ENCODE measurements at places on chromosomes 2 and 18.
A peak's percentile ranks its signal among the peaks of the same experiment; 100 is the strongest.

GRCh38 chr18:44689736-44690135 is 9.0 kb downstream of the SETBP1 start:
- DNase-seq: no peak

DNA sequence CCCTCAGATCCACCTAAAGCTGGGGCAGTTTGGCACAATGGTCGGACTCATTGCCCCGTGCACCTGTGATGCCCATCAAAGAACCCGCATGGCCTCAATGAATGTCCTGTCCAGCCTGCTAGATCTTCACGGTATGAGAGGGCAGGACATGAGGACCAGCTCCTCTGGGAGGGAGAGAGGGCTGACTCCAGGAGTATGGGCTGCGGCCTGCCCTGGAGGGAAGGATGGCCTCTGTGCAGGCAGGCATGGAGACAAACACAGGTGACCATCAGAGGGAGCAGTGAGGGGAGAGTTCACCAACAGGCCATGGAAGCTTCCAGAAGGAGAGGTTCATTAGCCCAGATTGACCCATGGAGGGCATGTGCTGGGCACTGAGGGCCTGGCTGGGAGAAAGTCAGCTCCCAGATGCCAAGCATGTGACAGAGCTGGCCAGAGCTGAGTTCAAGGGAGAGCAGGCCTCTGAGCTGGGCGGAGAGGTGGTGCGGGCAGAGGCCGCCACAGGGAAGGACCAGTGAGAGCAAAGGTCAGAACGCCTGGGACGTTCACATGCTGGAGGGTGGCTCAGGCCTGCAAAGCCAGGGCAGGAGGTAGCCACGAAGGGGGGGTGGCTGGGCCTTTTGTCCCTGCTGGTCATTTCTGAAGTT is 36.2 kb downstream of the HJURP start:
- DNase-seq: no peak

GRCh38 chr2:154827286-154827685 is 128.8 kb downstream of the KCNJ3 start:
- no peak for DNase-seq

DNA sequence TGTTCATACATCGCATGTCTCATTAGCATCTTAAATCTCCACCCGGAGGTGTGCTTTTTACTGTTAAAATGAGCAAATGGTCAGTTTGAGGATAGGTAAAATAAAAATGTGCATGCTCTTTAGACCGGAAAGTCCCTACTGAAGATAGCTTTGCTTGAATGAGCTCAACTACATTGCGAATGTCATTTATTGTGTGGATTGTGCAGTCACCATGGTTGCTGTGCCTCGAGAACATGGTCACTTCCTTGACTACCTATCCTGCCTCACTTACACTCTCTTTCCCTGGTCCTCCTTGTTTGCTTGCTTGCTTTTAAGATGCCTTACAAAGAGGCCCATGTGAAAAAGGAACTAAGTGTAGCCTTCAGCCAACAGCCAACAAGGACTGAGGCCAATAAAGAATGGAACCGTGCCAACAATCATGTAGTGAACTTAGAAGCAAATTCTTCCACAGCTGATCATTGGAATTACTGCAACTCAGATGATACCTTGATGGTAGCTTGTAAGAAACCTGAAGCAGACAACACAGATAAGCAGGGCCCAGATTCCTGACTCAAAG is 72.2 kb upstream of the BARD1 start:
- no peak for DNase-seq

DNA sequence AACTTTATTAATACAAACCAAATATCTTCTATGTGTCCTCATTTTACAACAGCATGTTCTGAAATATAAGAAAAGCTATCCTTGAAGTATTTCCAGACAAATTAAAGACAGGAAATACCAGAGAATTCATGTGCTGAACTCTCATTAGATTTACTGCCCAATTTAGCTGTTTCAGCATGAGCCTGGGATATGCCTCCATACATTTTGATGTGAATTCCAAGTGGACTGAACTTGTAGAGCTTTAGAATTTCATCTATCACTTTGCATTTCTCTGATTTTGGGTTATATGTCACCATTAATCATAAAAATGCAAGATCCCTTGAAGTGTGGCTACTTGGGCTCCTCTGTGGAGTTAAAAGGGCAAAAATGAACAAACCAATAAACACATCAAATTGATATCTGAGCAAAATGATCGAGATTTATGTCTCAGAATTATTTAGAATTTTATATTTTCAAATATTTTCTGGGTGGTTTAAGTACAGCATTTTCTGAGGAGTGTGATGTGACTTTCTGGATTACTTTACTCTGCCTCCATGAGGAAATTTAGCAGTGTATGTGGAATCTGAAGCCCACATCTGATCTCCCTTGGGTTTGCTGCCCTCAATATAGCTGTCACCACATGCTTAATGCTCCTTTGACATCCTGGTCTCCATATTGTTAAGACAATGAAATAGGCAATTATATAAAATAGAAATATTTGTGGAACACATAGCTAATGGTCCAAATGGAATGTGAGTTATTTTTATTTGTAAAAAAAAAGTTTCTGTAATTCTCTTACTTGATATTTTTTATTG is 206.6 kb upstream of the RBMS1 start:
- DNase-seq: no peak

- DNase-seq: no peak
Measured at GRCh38 chr18:51391731-51392130, 194.2 kb upstream of the MEX3C start.

DNA sequence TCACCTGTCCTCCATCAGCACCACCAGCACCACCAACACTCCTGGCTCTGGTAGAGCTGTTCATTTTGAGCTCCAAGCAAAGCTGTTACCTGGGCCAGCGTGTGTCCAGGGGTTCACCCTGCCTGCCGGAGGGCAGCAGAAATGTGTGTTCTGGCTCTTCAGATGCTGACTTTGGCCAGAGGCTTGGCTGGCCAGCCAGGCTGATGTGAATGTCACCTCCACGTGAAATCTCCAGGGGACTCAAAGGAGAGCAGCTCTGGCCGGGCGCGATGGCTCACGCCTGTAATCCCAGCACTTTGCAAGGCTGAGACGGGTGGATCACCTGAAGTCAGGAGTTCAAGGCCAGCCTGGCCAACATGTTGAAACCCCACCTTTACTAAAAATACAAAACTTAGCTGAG is 33.5 kb downstream of the CIB4 start:
- peak; percentile 29 for DNase-seq

- peak; percentile 66 for DNase-seq
Measured at GRCh38 chr2:241812730-241813643, 4.0 kb downstream of the NEU4 start.

DNA sequence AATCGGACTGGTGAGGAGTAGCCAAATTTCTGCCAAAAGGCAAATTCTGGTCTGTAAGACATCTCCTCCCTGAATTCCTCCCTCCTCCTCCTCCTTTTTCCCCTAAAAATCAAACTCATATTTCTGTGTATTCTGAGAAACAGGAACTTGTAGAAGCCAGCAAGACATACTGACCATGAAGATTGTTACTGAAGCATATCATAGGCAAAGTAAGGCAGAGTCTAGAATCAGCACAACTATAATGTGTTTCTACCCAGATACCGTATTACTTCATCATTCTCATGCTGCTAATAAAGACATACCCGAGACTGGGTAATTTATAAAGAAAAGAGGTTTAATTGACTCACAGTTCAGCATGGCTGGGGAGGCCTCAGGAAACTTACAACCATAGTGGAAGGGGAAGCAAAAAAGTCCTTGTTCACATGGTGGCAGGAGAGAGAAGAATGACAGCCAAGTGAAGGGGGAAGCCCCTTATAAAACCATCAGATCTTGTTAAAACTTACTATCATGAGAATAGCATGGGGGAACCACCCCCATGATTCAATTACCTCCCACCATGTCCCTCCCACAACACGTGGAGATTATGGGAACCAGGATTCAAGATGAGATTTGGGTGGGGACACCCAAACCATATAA is 24.9 kb upstream of the EPC2 start:
- no peak for DNase-seq

- no peak for DNase-seq
Measured at GRCh38 chr2:207901401-207901800, 123.9 kb downstream of the PLEKHM3 start.

DNA sequence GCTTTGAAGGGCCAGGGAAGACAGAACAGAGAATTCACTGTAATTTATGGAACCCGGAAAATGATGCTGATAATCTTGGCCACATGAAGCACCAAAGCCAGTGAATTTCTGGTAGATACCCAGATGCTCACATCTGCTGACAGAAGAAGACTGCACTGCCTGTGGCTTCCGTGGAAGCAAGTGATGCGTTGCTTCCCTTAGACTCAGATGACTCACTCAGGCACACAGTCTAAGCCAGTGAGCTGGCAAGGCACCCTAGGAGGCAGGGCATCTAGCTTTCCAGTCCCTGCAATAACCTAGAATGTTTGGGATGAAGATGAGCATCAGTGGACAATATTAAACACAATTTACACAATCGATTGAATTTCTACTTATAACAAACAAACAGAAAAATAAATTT is 284.7 kb downstream of the CMPK2 start:
- DNase-seq: no peak

GRCh38 chr2:51256736-51257135 is 224.8 kb upstream of the NRXN1 start:
- DNase-seq: no peak

GRCh38 chr18:48050176-48050575 is 119.7 kb upstream of the SMAD2 start:
- peak; percentile 72 for DNase-seq

- no peak for DNase-seq
Measured at GRCh38 chr18:23934252-23934651, 80.3 kb upstream of the TTC39C start.

DNA sequence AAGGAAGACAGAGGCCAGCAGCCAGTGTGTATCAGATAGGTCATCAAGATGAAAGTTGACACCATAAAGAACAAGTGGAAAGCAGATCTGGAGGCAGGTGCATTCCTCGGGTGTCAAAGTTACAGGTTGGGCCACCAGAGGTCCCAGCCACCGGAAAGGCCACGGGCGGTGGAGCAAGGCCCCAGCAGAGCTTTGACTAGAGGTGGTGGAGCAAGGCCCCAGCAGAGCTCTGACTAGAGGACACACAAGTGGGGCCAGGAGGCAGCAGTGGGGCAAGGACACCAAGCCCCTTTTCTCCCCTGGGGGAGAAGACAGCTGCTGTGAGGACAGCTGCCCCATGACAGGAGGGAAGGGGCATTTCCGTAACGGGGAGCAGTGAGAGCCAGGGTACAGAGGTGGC is 115.1 kb downstream of the GYPC start:
- peak; percentile 33 for DNase-seq

- no peak for DNase-seq
Measured at GRCh38 chr18:11336241-11336640, 186.9 kb upstream of the PIEZO2 start.

DNA sequence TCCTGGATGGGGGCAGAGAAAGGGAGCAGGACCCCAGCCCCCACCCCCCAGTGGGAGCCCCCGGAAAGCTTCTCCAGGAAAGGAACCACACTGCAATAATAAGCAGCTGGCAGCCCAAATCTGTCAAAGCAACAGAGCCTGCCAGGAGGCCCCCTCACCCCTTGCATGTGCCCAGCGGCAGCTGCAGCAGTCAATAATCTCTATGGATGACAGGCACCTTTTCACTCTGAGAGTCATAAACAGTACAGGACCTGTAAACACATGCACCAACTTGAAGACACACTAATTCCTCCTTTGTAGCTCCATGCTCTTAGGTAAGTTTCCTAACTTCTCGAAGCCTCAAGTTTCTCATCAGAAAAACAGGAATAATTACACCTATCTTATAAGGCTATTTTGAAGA is 26.2 kb upstream of the KDM3A start:
- DNase-seq: no peak

GRCh38 chr2:111702119-111702803 is 181.7 kb downstream of the ANAPC1 start:
- DNase-seq: no peak

Measured in upper lobe of right lung (tissue), 1 donor.